ENCODE measurements at places on chromosomes 12 and 14.

- DNase-seq, result peak; percentile 53
These were observed 202.1 kb upstream of the PDZRN4 start for GRCh38 chr12:40986001-40986400.

- DNase-seq, result no peak
These were observed 41.0 kb downstream of the CCDC91 start for GRCh38 chr12:28231248-28231647.

DNA sequence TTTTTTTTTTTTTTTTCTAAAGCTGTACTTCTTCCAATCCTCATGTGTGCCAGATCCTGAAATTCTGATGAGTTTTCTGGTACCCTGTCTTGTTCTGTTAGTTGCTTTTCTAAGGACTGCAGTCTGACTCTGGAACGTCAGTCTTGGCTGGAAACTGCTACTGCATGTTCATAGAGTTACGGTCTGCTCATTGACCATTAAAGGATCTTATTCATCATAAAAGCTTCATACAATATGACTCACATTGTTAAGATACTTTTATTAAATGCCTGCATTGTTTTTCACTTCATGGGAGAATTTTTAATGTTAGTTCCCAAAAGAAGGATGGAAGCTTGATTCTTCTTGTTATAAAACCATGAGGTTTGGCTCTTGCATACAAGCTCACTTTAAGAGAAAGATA is 233.6 kb downstream of the SYT10 start:
- no peak for DNase-seq

DNA sequence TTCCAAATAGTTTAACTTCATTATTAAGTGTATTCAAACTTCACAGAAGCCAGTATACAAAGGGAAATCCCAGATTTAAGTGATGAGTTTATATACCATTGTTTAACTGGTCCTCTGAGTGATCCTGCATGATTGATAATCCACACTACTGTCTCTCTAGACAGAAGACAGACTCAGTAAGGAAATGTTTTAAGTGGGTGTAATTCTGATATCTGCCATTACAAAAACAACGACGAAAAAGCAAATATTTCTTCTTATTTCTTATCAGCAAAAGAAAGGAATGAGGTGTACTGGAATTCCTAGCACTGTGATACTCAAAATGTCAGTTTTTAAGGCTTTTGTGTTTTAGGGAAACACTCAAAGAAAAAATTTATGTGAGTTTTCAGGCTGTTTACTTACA is 127.5 kb downstream of the GPHN start:
- DNase-seq, result no peak

DNA sequence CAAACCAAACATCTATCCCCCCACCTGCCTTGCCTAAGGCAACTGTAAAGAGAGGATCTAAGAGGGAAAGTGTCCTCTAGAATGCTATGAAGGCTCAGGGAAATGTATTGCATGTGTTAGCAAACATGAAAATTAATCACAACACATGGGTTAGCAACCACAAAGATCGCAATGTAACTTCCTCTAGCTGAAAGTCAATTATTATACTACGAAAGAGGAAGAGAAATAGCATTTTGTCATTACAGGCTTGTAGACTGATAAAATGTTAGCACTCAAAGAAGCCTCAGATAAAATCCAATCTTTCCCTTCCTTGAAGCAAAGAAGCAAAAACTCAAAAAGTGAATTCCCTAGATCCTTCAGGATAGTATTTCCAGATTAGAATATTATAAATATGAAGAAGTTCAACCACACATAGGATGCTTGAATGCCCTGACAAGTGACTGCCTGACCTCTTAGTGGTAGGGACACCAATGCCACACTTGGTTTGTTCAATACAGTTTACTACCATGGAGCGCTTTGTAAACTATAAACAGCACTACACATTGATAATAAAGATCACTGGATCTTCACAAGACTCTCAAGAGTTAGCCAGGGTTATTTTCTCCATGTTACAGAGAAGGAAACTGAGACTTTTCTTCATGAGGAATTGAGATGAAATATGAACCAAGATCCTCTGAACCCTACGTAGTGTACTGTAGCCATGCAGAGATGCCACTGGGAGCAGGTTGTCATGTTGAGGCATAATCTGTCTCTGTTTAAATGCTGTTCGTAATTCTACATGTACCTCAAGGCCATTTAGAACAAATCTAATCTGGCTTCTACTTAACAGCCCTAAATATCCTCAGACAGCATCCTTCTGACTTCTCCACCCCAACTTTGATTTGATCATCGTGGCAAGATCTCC is 100.7 kb downstream of the ITPR2 start:
- DNase-seq, result no peak

- DNase-seq, result no peak
These were observed 8.1 kb downstream of the PTPN6 start for GRCh38 chr12:6959058-6959804.

GRCh38 chr12:14303661-14304155 is 61.8 kb upstream of the ATF7IP start:
- DNase-seq, result no peak

GRCh38 chr12:25072906-25073650 is 121.9 kb downstream of the DNAI7 start:
- peak; percentile 18 for DNase-seq

GRCh38 chr12:85138833-85139232 is 102.7 kb downstream of the LRRIQ1 start:
- DNase-seq, result no peak

DNA sequence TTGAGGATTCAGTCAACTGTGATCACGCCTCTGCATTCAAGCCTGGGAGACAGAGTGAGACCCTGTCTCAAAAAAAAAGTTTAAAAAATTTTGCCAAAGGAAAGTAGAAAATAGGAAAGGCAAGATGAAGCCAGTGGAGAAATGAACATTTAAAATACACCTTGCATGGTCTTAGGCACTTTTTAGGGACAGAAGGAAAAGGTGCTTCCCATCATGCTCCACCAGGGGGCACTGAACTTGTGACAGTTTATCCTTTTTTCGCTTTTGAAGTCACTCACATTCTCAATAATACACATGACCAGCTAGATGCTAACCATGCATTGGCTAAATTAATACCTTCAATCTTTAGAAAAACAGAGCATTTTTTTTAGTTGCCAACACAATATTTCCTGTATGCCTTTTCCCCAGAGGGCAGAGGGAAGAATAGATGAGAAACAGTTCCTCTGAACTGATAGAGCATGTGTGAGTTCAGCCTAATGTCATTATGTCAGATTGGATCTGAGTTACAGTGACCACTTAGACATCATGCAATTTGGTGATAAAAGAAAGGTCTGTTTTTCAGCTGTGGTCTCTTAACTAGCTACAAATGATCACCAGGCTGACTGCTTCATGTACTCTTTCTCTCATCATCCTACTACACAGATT is 221.8 kb upstream of the SSTR1 start:
- peak; percentile 47 for DNase-seq

GRCh38 chr12:14431975-14432374 is 66.5 kb downstream of the ATF7IP start:
- DNase-seq, result no peak

- peak; percentile 26 for DNase-seq
These were observed 70.6 kb downstream of the IFT43 start for GRCh38 chr14:76056128-76056527.

DNA sequence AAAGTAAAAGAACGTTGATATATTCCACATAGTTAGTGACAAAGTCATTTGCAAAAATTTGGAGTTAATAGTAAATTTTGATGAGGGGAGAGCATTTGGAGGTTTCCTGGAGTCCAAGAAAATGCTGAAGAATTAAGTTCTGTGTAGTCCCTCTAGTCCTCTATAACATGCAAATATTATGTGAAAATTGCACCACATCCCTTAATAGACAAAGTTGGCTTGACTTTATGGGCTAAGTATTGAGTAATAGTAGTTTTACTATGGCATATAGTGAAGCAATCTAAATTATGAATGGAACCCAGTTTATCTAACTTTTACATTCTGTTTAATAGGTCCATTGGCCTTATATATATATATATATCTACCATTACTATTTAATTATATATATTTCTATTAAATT is 66.4 kb upstream of the DCN start:
- no peak for DNase-seq

DNA sequence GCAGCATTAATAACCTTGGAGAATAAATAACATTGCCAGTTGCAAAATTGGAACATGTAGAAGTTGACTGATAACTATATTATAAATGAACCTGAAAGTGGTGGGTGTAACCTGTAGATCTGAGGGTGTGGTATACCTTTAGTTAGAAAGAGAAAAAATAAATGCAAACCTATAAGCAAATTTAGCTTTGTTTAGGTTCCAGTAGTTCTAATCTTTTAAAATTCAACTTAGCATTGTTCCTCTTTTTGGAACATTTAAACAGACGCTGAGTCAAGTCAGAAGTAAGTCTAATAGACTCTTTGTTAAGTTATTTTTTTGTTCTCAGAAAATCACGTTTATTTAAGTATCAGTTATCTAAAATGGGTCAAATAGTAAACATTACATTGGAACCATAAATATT is 120.0 kb downstream of the DNAI7 start:
- no peak for DNase-seq

DNA sequence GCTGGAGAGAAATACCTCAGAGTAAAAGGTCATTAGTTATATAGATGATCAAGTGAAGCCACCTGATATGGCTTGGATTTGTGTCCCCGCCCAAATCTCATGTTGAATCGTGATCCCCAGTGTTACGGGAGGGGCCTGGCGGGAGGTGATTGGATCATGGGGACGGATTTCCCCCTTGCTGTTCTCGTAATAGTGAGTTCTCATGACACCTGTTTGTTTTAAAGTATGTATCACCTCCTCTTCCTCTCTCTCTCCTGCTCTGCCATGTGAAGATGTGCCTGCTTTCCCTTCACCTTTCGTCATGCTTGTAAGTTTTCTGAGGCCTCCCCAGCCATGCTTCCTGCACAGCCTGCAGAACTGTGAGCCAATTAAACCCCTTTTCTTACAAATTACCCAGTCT is 124.8 kb downstream of the FOXA1 start:
- DNase-seq, result no peak

GRCh38 chr12:125142601-125143000 is 77.4 kb downstream of the AACS start:
- no peak for DNase-seq

- no peak for DNase-seq
These were observed 48.8 kb upstream of the GARIN6 start for GRCh38 chr12:99598785-99599184.

GRCh38 chr14:102481371-102481770 is 28.2 kb downstream of the ANKRD9 start:
- DNase-seq, result no peak

DNA sequence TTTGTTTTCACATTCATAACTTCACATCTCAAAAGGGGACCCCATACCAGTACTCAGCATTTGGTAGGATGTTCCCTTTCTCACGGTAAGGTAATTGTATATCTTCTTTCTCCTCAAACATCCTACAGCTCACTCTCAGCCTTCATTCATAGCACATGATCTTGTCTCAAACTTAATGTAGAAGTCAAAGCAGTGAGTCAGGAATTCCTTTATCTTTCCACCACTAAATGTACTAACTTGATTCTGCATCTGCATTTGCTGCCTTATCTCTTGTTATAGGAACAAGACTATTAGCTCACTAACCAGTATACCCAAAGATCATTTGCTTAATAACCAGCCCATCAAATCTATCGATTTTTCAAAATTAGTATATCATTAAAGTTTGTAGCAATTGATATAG is 22.9 kb downstream of the CPSF2 start:
- DNase-seq, result peak; percentile 87

DNA sequence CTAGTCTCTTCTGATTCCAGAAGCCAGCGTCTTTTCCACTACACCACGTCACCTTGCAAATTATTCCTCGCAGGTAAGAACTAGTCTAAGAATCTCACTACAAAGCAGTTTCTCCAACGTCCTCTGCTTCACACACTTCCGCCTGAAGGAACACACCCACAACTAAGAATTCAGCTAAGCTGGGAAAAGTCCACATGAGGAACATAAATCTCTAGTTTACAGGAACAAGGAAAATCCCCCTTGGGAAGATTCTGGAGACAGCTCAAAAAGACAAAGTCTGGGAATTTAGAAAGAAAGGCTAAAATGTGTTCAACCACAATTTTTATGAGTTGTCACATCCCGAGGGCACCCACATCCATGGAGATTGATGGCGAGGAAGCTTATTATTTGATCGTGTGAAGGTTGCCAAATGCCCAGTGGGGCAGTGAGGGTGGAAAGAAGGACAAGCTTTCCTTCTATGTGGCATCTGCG is 780.2 kb upstream of the TBX3 start:
- no peak for DNase-seq

GRCh38 chr12:130916241-130916911 is 37.3 kb upstream of the ADGRD1 start:
- DNase-seq, result peak; percentile 59

DNA sequence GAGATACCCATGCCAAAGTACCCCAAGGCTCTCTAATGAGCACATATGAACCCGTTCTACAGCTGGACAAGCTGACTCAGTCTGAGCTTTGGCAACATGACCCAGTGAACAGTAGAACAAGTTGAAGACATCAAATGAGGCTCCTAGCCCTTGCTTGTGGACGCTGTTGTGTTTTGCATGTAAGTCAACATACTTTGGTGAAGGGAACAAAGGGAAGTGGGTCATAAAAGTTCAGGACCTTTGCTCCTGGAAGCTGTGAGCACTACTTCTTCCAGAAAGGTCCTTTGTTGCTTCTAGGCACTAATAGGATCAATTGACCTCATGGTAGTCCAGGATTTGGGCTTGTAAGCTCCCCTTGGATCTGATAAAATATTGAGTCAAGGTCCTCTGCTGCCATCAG is 613.5 kb upstream of the TBX3 start:
- no peak for DNase-seq

DNA sequence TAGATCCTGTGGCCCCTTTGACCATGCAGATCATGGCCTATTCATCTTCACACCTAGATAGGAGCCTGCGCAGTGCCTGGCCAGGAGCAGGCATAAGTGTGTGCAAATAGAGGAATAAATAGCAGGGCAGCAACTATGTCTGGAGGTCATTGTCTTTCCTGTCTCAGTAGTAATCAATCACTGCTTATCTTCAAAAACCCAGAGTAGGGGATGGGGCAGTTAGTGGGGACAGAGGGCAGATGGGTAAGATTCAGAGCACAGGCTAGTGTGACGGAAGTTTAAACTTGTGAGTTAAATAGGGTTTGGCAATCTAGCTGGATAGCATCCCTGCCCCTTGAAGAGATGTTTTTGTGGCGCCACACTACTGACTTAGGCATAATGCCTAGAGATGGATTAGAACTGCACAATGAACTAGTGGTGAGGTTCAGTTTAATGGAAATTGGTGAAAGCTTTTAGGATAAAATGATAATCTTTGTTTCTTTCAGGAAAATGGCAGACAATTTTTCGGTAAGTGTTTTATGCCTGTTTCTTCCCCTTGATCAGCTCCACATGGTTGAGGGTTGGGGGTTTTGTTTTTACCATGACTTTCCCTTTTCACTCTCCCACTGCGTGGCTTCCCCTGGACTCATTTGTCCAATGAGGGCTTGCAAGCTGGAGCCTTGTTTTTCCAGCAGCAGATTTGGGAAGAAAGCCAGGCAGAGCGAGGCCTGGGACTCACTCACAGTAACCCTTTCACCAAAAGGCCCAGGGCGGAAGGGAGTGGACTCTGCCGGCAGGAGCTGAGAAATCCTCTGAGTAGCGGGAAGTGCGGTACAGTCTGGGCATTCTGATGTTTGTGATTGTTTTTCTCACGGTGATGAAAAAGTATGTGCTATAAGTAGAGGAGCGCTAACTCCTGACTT is 8.1 kb downstream of the LGALS3 start:
- DNase-seq, result peak; percentile 89

Measured in iris pigment epithelial cell (primary cell).